ENCODE measurements at places on chromosomes 1 and 21.

- DNase-seq: no peak
These were observed 22.6 kb downstream of the COL18A1 start for GRCh38 chr21:45427331-45428271.

DNA sequence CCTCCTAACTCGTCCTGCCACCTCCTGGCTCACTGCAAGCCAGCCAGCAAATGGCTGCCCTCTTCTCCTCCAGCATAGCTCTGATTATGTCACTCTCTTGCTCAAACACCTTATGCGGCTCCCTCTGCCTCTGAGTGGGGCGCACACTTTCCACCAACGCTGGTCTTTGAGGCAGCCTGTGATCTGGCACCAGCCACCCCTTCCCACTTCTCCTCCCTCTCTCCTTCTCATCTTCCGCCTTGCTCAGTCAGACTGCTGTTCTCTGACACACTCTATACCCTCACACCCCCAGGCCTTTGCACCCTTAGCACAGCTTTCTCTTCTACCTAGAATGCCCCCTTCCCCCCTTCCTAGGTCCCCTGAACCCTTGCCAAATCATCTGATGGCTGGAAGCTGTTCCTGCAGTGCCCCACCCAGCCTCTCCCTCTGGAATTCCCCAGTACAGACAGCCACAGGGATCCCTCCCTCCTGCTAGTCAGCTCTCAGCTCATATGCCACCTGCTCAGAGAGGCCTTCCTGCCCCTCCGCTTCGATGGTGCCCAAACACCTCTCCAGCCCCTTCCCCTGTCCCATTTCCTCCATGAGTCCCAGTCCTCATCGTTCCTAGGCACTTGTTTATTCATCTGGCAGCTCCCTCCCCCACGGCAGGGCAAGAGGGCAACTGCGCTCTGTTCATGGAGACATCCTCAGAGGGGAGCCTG lies 21.7 kb upstream of the PEF1 start:
- DNase-seq: peak; percentile 74

- DNase-seq: no peak
These were observed 18.1 kb upstream of the SNX27 start for GRCh38 chr1:151593730-151594129.

- peak; percentile 71 for DNase-seq
These were observed 26.2 kb upstream of the MAP3K7CL start for GRCh38 chr21:29104239-29104708.

GRCh38 chr1:7011826-7012225 lies 226.6 kb downstream of the CAMTA1 start:
- DNase-seq: no peak

GRCh38 chr1:92515796-92516201 lies 29.1 kb upstream of the GFI1 start:
- no peak for DNase-seq

DNA sequence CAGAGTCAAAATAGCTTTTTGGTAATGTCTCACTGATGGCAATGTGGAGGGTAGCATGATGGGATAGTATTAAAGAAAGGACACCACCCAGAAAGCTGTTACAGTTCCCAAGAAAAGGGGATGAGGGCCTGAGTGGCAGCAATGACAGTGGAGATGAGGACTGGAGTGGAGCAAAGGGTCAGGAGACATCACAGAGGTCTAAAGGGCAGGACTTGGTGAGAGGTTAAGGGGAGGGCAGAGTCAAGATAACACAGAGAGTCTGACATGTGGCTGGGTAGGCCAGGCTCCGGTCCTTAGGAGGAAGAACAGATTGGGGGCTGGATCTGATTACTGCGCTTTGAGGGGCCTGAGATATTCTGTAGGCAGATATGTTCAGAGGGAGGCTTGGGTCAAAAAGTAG lies 19.3 kb downstream of the ELF3 start:
- no peak for DNase-seq

- DNase-seq: no peak
These were observed 32.1 kb downstream of the TGFB2 start for GRCh38 chr1:218377143-218377660.

GRCh38 chr21:33396951-33397350 lies 6.3 kb upstream of the IFNGR2 start:
- DNase-seq: no peak

DNA sequence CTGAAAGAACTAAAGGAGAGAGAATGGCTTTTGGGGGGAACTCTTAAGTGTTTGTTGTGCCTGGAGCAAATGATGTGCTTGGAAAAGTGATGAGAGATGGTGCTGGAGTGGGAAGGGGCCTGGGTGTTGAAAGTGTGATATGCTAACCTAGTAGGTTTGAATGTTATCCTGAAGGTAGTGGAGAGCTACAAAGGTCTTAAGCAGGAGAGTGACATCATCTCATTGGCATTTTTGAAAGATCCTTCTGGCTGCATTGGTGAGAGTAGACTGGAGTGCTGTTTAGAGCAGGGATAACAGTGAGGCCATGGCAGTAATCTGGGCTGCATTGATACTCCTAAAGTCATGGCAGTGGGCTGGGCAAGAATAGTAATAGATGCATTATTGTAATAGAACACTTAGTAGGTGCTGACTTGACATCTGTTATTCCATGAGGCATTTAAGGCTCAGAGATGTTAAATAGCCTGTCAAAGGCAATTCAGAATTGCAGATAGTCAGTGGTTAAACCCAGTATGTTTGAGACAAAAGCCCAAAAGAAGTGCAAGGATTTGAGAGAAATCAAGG lies 44.5 kb downstream of the MDM4 start:
- DNase-seq: no peak

DNA sequence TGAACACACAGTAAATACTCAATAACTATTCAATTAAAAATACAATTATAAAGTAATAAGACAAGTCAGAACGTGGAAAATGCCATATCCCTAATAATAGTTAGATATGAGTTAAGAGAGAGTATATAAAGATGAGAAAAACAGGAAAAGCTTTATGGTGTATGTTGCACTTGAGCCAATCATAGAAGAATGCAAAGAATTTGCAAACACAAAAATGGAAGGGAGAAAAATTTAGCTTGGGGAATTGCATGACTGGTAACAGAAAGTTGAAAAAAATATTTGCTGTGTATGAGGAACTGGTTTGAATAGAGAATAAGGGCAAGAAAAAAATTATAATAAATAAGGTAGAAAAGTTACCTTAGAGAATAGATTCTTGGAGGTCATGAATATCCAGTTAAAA lies 739.6 kb upstream of the CXADR start:
- DNase-seq: no peak

DNA sequence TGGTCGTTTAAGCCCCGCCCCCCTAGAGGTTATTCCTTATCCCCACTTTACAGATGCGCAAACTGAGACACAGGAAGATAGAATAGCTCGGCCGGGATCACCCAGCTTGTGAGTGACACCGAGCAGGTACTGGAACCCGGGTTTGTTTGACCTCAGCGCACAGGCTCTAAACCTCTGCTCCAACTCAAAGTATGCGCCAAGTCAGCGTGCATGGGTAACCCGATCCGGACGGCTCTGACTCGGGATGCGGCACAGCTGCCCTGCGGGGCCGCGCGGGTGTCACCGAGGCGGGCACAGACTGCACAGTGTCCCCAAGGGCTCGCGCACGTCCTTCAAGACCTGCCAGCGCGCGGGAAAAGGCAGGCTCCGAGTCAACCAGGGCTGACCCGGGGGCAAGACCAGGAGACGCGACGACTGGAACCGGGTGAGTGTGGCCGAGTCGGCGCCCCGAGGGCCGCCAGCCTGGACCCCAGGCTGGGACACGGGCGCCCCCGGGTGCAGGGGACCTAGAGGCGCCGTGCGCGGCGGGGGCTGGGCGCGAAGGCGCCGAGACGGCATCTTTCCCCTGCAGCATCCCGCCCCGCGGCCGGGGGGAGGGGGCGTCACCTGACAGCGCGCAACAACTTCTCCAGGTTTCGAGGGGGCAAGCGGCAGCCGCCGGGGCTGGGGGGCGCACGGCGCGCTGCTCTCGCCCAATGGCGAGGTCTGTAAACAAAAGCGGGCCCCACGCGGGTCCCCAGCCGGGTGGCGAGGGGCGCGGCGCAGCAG lies 101.9 kb upstream of the SOD1 start:
- DNase-seq: no peak

DNA sequence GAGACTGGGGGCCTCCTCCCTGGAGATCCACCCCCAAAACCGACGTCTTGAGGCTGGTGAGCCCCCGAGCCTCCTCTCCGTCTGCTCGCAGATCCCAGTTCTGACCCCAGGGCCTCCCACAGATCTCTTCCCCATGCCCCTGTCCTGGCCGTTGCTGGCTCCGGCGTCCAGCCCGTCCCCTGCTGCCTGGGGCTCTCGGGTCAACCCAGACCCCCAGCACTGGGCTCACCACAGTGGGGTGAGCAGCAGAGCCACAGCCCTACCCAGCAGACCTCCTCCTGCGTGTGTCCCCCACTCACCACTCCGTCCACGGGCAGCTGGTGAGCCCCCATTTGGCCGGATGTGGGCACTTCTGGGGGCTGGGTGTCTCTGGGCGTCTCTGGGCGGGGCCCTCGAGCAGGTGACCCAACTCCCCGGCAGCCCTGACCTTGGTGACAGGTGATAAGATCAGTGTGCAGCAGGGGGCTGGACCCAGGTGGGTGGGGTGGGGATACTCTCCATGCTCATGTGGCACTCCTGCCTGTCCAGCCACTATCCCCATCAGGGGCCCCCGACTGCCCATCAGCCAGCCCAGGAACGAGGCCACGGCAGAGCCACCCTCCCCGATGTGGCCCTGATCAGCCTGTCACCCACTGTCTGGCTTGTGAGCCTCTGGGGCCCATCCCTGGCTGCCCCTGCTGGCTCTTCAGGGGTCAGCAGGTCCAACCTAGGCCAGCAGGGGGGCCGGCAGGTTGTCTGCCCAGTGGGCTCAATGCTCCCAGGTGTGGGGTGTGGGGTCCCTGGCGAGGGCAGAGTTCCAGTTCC lies 709 bp downstream of the TNFRSF14 start:
- no peak for DNase-seq

DNA sequence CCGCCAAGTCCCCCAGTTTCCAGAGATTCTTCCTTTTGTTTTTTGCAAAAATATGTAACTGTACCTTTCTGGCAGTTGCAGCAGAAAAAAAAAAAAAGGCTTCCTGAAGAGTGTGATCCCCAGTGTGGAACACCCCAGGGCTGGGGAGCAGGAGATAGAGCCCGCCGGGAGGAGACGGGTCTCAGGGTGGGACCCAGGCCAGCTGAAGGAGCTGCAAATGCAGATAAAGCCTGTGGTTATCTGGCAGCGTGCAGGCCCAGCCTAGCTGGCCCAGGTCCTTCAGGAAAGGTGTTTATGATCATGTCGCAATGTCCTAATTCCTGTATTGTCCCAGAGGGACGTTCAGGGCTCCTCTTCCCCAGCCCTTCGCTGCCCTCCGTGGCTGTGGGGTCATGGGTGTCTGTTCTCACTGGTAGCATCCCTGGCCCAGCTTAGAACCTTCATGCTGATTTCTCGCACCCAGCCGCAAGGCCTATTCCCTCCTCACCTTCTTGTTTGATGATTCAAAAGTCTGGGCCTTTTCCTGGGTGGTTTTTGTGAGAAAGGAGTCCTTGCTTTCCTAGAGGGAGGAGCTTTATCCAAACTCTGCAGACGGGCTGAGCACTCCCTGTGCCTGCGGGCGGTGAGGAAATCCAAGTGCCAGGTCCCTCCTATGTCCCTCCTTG lies 26.2 kb downstream of the RNF187 start:
- no peak for DNase-seq

DNA sequence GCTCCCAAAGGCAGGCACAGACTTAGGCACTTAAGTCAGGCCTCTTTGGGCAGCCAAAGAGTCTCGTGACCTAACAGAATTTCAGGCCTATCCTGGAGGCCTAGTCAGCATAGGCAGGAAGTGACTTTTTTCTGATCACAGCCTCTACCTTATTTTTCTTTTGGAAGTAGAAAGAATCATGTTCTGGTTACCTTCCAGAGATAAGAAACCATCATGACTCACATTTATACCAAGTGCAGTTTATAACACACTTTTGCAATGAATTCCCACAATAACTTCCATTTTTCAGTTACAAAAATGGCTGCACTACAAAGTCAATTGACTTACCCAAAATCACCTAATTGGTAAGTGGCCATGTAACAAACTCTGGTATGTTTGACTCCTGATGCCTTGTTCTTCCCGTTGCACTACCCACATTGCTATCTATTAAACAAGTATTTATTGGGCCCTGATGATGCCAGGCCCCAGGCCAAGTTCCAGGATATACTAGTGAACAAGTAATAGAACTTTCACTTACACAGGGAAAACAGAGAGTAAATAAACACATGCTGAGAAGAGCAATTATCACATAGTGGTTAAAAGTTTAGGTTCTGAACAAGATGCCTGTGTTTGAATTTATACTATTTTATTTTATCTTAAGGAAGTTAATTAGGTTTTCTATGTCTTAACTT lies 74.3 kb downstream of the SH3GLB1 start:
- DNase-seq: no peak

- DNase-seq: no peak
These were observed 216.2 kb downstream of the SEC16B start for GRCh38 chr1:177753655-177754054.

DNA sequence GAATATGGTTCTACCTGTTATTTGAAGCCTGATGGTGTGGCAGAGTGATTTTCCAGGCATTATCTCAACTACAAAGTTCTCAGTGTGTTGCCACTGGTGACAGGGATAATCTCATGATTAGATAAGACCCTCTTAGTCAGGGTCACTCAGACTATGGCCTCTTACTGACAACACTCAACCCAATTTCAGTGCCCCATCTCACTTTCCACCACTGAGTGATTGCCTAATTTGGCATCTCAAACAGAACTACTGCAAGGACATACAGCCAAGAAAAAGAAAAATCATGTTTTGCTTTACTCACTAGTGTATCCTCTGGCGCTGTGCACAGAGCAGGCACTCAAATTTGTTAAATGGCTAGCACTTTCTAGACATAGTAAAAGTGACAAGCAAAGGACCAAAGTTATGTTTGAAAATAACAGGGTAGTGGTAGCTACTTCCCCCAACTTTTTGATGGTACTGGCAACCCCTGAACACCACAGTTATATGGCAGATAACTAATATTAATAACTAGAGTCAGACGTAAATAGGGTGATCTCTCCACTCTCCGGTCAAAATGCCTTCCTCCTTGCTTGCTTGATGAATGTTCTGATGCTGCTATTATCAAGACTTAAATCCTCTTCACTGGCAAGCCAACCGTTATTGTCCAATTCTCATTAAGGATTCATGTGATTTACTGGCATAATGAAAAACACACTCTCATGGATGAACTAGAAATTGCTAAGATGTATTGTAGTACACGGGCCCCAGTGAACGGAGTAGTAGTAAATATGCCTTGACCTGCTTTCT lies 37.1 kb upstream of the SLC30A10 start:
- DNase-seq: no peak

DNA sequence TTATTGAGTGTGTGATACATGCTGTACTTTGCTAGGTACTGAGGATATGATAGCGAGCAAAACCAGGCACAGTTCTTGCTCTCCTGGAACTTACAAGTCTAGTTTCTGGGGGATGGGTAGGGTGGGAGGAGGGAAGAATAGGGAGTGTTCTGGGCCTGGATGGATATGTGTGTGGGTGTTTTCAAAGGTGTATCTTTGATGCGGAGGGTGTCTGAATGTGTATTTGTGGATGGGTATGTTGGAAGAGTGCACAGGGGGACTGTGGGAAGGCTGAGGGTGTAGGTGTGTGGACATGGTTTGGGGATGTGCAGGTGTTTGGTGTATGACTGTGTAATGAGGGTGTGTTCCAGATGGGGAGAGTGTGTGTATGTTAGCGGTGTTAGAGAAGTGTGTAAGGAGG lies 4.5 kb upstream of the DPH2 start:
- DNase-seq: no peak

Measured in DMS153 (cell line).